ENCODE measurements at places on chromosomes 11 and 22.
A peak's percentile ranks its signal among the peaks of the same experiment; 100 is the strongest.

DNA sequence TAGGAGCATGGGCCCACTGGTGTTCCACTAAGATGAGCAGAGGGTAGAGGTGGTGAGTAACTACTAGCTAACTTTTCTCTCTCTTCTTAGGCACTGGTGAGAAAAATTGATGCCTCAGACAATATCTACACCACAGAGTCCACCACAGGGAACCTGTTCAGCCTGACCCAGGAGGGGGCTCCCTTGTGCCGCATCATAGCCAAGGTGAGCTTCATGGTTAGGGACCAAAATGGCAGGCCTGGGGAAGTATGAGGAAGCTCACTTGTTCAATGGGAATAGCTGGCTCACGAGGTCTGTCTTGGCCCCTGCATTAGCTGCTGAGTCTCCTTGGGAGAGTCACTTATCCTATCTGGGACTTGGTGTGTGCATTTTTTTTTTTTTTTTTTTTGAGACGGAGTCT is 75.9 kb downstream of the INSC start:
- DNase-seq: no peak

DNA sequence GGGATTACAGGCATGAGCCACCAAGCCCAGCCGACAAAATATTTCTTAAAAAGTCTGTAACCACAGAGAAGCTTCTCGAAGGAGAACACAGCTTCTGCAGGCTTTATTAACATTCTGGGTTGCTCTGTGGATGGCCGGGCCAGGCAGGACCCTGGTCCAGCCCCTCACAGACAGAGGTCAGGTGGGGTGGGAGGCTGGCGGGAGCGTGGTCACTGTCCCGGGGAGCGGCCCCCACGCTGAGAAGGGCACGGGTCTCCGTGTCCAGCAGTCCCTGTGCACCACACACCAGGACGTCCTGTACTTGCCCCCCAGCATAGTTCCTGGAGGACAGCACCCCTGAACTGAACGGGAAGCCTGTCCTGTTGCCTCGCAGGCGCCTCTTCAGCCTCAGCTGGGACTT is 19.4 kb downstream of the DRD4 start:
- DNase-seq: no peak

GRCh38 chr11:126683766-126684728 is 316.5 kb downstream of the KIRREL3 start:
- no peak for DNase-seq

DNA sequence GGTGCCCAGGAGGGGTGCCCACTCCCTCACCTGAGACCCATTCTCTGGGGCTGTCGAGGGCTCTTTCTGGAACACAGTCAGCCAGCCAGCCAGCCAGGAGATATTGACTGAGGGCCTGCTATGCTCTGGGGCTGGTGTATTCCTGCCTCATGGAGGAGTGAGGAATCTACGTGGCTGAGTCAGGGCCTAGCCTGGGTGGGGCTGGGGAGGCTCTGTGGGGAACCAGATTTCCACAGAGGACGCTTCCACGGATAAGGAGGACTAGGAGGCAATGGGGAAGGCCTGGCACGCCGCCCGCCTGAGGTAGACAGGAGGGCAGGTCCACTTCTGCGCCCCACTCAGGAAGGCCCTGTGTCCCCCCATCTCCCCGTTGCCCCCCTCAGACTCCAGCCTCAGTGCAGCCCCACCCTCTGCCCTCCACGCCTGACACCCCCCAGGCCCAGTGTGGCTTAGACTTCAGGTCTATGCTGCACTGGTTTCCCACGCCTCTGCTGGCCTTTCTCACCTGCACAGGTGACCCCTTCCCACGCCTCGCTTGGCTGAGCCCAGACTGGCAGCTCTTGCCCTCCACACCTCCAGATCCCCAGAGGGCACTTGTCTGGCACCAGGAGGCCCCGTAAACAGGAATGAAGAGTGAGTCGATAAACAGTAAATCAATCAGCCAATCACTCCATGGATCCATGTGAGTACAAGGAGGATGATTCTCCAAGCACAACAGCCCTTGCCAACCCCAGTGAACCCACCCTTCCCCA is 37.5 kb downstream of the MACROD1 start:
- no peak for DNase-seq

DNA sequence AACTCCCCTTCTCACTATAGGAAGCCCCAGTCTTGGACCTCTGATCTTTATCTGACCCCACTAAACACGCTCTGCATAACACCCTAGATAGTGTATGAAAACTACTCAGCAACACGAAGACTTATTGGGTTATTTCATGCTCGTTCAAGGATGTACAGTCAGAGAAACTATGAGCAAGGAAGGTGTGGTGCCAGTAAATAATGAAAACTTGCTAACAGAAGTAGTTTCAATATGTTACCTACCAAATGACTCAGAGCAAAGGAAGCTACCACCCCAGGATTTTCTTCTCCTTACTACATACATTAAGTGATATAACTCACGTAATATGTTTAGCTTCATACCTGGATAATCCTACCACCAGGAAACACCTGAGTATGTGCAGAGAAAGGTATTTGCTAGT is 25.9 kb upstream of the LYVE1 start:
- no peak for DNase-seq

- no peak for DNase-seq
These were observed 40.1 kb upstream of the PPARA start for GRCh38 chr22:46110215-46110614.

DNA sequence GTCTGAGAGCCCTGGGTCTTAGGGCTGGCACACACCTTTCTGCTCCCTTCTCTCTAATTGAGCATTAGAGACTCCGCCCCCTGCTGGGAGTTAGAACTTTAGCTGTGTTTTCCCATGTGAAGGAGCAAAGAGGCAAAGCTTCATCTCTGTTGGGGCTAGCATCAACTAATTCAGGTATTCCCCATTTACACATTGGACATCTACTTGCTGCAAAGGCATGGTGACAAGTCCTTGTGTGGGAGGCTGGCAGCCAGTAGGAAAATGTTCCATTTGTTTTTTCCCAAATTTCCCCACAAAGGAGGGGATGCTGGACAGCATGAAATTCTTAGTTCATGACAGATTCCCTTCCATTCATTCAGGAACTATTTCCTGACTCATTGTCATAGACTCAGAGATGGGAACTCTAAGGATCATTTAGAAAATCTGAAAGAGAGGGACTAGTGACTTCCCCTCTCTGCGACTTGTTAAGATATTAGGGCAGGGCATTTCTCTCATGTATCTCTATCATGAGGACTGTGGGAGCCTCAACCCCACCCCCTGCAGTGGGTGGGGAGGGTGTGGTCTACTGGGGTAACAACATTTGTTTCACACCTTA is 3.6 kb downstream of the CD44 start:
- DNase-seq: no peak

GRCh38 chr22:41899992-41900651 is 14.8 kb downstream of the SHISA8 start:
- no peak for DNase-seq

- no peak for DNase-seq
These were observed 78.3 kb downstream of the MICAL2 start for GRCh38 chr11:12188548-12189317.

- DNase-seq: no peak
These were observed 86.8 kb upstream of the TIMP3 start for GRCh38 chr22:32714458-32715430.

- no peak for DNase-seq
These were observed 130.6 kb downstream of the WNT11 start for GRCh38 chr11:76075716-76076115.

DNA sequence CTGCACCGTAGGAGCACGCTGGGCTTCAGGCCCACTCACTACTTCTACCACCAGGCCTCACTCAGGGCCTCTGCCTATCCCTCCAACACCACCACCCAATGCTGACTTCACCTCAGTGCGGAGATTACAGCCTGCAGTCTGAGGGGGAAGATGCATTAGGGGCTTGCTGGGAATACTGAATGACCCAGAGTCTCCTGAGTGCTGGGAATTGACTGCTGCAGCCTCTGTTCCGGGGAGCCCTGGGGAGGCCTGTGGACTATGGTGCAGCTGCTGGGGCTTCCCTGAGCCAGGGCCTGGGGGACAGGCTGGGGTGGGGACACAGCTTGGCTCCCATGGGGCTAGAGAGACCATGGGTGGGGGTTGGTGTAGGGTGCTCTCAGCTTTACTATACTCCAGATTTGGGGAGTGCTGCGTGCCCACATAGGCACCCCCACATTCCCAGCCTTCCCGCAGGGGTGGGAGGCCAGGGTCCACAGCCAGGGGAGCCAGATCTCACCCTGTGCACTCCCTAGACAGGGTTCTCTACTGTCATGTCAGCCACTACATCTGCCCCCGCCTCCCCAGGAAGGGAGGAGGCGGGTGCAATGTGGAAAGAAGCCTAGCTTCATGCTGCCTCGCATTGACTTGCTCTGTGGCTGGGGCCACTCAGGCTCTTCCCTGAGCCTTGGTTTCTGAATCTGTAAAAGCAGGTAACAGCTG is 44.4 kb downstream of the GDPD5 start:
- DNase-seq: no peak

- DNase-seq: peak; percentile 27
These were observed 15.3 kb upstream of the MYRF start for GRCh38 chr11:61737131-61737530.

DNA sequence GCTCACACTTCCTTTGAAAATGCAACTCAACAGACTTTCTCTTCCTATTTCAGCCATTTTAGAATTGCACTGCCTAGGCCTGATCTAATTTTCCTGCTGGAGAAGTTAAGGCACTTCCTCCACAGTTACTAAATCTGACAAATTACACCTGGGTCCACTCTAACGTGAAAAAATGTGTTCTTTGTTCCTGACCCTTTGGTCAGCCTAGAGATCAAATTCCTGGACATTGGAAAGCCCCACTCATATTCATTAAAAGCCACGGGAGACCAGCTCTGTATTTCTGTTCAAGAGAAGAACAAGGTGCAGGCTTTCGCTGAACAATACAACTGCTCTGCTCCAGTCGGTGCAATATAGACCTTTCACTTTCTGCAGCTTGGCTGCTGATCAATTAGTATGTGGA is 96.6 kb downstream of the MPPED2 start:
- no peak for DNase-seq

- DNase-seq: peak; percentile 24
These were observed 43.9 kb downstream of the MIAT start for GRCh38 chr22:26701323-26701722.

DNA sequence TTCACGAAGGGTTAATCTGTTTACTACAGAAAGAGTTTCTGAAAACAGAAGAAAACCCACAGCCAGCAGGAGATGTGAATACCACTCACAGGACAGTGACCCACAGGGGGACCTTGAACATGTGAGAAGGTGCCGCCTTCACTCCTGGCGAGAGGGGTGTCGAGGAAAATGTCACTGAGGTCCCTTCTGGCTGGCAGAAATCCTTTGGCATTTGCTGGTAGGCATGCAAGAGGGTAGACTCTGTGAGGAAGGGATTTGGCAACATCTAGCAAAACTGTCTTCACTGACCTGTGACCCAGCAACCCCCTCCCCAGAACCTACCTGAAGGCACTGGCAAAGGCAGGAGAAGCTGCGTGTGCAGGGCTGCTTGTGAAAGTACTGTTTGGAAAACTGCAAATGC is 8.6 kb downstream of the KCNQ1 start:
- no peak for DNase-seq

- no peak for DNase-seq
These were observed 40.2 kb downstream of the WT1 start for GRCh38 chr11:32395127-32395526.

DNA sequence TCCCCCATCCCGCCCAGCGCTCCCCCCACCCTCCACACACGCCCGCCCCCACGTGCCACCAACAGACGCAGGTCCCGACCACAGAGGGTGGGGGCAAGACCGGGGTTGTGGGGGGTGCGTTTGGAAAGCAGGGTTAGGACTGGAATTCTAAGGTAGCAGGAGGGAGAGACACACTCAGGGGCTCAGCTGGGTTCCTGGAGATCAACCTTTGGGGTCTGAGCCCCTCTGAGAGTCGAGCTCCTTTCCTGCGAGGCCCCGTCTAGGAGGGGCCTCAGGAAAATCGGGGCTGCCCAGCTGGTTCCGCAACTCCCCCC is 429 bp downstream of the PGGHG start:
- DNase-seq: no peak

DNA sequence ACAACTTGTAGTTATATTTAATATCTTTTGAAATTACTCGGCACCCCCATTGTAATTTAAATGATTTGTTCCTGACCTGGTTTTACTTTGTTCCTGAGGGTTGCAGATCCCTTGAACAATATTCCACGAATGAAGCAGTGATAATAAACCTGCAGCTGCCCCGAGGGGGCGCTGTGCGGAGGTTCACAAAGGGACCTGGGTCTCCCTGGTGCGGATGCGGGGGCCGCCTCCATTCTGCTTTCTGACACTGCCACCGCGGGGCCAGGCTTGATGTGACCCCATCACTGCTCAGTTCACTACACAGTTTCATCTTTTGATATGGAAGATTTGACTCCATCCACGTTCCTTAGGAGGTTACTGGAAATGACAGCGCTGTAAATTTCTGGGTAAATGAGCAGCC is 62.9 kb upstream of the PRODH start:
- no peak for DNase-seq

GRCh38 chr22:39487826-39488520 is 14.1 kb upstream of the MIEF1 start:
- DNase-seq: no peak

DNA sequence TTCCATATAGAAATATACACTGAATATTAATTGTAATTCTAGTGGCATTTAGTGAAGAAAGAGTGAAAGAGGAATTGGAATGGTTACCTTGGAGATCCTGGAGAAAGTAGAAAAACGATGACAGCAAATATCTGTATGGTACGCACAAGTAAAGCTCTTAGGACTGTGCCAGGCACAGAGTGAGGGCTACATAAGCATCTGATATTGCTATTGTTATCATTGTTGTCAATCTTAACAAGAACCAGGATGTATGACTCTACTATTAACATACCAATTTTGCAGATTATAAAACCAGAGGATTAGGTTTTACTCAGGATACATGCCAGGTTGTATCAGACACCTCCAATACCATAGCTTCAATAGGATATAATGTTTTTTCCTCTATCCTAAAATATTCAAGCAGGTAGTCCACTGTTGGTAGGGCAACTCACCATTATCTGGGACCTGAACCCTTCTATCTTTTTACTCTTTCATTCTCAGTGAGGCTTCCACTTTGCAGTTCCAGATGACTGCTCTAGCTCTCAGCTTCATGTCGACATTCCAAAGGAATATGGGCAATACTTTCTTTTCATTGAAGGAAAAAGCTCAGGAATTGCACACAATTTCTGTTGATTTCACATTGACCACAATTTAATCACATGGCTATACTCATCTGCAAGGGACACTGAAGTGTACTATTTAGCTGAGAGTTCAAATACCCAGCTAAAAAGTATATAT is 73.2 kb downstream of the RAB38 start:
- no peak for DNase-seq
